ENCODE measurements at places on chromosomes 4 and X.

GRCh38 chrX:65607070-65607742 lies 60.2 kb upstream of the MSN start:
- DNase-seq = peak; percentile 35

DNA sequence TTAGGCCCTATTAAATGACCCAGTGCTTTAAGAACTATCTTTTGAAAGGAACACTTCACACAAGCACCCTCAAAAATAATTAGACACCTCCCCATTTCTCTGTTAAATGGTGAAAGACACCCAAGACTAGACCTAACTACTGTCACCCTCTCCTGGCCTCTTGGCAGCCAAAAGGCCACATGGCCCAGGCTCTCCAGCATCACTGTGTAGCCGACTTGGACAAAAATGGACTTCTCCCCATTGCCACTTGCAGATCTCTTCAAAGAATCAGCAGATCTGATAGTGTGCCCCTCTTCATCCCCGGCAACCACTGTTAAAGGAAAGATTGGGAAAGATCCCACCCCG lies 2.0 kb downstream of the MID1IP1 start:
- DNase-seq = no peak

- DNase-seq = no peak
Observed at GRCh38 chr4:162016991-162017390, 146.8 kb downstream of the FSTL5 start.

DNA sequence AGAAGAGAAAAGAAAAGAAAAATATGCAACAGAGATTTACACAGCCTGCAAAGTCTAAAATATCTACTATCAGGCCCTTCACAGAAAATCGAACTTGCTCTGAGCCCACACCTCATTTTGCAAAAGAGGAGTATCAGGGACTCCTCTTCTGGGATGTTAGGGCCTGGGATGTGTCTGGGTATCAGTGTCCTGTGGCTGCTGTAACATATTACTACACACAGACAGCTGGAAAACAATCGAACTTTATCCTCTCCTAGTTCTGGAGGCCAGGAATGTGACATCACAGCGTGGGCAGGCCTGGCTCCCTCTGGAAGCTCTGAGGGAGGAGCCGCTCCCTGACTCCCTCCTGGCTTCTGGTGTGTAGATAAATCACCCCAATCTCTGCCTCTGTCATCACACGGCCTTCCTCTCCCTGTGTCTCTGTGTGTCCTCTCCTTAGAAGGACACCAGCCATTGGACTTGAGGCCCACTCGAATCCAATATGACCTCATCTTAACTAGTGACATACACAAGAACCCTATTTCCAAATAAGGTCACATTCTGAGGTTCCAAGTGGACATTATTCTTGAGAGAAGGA lies 52.9 kb downstream of the PPP2R2C start:
- DNase-seq = no peak

DNA sequence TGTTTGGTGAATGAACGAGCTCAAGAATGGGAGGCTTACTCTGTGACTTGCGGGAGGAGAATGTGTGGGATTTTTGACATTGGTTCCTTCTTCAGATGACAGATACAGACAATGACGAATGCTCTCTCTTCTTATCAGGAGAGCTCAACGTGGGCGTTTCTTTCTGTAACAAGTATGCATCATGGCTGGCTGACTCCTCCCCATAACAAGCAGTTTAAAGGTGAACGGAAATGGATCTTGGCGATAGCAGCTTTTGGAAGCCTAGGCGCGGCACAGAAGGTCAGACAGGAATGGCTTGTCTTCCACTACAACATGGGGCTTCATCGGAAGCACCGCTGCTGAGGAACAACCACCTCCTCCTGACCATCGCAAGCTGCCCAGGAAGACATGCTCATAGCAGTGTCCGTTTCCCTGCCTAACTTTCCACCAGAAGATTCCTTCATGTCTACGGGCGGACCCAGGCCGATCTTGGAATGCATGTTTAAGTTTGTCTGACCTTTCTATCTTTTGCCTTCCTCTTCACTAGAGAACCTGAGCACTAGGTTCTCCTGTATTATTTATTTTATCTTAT lies 18.3 kb upstream of the ACSL1 start:
- DNase-seq = no peak

GRCh38 chr4:142959173-142959572 lies 113.1 kb upstream of the INPP4B start:
- no peak for DNase-seq

DNA sequence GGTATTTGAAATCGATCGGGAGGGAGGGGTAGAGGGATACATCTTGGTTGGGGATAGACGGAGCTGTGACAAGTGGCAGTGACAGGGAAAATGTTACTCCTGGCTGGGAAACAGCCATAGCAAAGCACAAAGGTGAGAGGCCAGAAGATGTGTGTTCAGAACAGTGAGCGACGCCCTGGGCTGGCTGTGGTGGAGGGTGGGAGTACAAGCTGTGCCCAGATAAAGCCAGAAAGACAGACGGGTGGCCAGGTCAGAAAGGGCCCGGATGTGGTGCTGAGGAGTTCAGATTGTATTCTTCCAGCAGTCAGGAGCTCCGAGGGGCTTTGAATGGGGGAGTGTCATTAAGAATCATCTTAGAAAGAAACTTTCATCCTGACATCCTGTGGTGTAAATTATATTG lies 27.9 kb downstream of the CCDC149 start:
- DNase-seq = no peak

DNA sequence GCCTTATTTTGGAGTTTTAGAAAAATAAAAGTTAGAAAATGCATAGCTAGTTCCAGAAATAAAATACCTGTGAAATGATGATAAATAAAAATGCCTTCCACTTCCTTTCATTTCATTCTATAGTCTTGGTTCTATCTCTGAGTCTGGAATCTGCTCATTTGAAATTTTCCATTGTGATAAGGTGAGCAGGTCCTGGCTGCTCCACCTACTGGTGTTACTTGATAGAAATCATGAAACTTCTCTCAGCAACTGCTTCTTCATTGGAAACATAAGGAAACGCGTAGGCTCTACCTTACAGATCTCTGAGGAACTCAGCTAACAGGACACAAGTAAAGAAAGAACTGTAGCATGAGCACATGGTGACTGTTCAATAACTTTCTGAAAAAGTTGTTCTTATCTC lies 141.8 kb downstream of the DCHS2 start:
- DNase-seq = no peak

- no peak for DNase-seq
Observed at GRCh38 chr4:84809946-84810345, 156.5 kb downstream of the WDFY3 start.

GRCh38 chr4:176549161-176549865 lies 229.5 kb downstream of the SPCS3 start:
- no peak for DNase-seq

DNA sequence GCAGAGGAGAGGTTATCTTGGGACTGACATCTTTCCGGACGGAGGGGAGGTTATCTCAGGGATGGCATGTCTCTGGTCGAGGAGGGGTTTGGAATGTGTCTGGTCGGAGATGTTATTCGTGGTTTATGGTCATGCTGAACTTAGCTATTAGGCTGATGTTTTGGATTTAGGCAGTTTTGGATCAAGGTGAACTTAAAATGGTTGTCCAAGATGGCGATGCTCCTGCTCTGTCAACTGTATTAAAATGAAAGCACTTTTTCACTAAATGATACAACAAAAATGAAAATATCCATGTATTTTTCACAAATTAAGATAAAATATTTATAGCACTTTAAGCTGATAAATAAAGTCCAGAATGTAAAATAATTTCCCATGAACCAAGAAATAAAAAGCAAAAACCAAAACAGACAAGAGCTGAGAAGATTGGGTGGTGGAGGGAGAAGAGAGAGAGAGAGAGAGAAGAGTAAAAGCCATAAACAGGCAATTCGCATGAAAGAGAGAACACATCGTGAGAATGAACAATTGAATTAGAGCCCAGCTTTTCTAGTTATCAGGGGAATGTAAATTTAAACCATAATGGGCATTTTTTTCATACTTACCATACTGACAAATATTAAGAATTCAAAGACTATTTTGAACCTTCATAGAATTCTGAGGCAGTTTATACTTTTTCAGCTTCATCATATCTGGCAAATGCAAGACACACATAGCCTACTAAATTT lies 2236.0 kb upstream of the AGA start:
- no peak for DNase-seq

DNA sequence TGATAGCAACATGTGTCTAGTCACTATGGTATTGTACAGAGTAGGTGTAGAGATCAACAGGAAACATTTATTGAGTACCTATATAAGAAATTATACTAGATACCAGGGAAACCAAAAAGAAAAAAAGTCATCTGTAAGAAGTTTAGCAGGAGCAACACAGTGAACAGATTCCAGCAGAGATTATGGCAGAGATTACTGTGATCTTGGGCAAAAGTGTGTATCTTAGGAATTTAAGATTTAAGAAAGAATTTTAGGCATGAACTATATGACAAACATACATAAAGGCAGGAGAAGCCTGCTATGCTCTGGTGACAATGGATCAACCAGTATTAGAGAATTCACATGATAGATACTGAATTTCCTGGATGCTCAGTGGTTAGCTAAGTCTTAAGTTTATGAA lies 37.9 kb downstream of the SNCA start:
- no peak for DNase-seq

- DNase-seq = no peak
Observed at GRCh38 chr4:68319040-68319439, 30.9 kb downstream of the YTHDC1 start.

DNA sequence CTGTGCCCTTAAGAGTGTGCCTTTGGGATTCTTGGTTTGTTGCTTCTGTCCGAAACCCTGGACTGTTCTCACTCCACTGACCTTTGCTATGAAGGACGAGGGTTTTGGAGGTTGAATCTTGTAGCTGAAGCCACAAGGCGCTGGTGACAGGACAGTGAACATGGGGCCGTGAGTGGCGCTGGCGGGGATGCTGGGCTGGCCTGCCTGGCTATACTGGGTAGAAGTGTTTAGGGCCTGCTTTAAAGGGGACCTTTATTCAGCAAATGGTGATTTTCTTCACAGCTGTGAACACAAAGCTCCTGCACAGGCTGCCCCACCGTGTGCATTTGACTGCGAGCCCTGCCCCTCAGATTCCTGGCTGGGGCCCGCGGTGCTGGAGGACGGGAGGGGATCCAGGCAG lies 27.1 kb upstream of the TADA2B start:
- DNase-seq = no peak

- DNase-seq = no peak
Observed at GRCh38 chr4:58551676-58552075, 1441.5 kb upstream of the IGFBP7 start.

DNA sequence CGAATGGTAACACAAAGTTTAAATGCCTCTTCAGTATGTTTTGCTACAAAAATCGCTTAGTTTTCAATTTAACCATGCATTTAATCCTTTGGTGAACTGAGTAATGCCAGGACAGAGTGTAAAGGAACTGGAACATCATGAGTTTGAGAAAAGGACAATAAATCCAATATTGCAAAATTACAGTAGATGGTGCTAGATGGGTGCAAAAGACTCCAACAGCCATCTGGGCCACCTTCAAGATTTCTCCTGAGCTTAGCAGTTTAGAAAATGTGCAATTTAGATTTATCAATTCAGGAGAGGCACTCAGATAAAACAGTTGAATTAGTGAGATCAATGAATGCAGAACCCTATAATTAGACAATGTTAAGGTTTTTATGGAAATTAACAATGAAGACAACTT lies 33.2 kb upstream of the MID1IP1 start:
- DNase-seq = peak; percentile 12

GRCh38 chr4:101315786-101316185 lies 31.5 kb downstream of the PPP3CA start:
- DNase-seq = no peak

- no peak for DNase-seq
Observed at GRCh38 chr4:17719106-17719505, 62.3 kb downstream of the FAM184B start.

- DNase-seq = no peak
Observed at GRCh38 chr4:95388911-95389310, 159.9 kb downstream of the UNC5C start.

- no peak for DNase-seq
Observed at GRCh38 chr4:189600718-189601435, 339.8 kb upstream of the FRG1 start.

- no peak for DNase-seq
Observed at GRCh38 chr4:8856835-8857621, 14.6 kb downstream of the HMX1 start.

DNA sequence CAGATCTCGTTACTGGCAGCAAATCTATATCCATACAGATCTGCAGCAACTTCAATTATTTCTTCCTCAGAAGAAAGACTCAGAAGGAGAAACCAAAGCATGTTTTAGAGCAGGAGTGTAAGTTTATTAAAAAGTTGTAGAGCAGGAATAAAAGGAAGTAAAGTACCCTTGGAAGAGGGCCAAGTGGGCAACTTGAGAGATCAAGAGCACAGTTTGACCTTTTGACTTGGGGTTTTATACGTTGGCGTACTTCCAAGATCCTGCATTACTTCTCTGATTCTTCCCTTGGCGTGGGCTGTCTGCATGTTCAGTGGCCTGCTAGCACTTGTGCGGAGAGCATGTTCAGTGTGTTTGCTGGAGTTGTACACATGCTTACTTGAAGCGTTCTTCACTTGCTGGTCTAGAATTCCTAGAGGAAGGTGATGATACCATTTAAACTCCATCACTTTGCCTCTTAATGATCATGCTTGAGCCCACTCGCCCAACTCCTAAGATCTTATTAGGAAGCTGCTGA lies 1114.7 kb upstream of the PABPC4L start:
- DNase-seq = no peak

DNA sequence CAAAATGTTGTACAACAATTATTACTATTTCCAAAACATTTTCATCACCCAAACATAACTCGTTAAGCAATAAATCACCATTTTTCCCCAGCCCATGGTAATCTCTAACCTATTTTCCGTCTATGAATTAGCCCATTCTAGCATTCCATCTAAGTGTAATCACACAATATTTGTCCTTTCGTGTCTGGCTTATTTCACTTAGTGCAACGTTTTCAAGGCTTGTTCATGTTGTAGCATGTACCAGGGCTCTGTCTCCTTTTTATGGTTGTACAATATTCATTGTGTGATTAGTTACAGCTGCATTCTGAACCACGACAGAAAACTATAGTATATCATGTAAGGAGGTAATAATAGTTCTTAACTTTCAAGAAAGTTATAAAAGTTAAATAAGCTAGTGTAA lies 656.0 kb upstream of the HS3ST1 start:
- no peak for DNase-seq

- no peak for DNase-seq
Observed at GRCh38 chrX:10972706-10973105, 138.4 kb upstream of the HCCS start.

DNA sequence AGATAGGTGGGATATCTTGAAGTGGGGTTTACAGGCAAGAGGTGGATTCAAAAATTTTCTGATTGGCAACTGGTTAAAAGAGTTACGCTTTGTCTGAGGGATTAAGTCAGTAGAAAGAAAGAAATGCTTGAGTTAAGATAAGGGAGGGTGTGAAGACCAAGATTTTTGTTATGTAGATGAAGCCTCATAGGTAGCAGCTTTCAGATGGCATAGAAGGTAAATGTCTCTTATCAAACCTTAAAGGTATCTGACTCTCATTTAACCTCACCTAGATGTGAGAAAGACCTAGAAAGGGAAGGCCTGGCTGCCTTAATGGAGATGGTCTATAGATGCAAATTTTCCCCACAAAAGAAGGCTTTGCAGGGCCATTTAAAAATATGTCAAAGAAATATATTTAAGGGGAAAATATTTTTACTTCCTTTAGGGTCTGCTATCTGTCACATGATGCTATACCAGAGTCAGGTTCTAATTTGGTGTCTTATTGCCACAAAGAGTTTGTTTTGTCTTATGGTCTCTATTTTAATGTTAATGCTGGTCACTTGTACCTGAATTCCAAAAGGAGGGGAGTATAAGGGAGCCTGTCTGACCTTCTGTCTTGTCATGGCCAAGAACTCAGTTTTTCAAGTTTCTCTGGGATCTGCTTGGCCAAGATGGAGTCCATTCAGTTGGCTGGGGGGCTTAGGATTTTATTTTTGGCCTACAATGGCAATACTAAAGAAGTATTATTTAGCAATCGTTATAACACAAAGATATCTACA lies 699.1 kb upstream of the AMOT start:
- no peak for DNase-seq

Measured in CD4-positive, alpha-beta T cell treated with Interleukin-15 for 4 hours (primary cell).